IMR-90 (cell line): ENCODE measurements at places on chromosomes 1 and 21. TPM values are rescaled to one million over a fixed set of nuclear protein-coding genes. Genes with fewer than 3 reads are reported as not detected.

Gene DISC1
- 6.1 and 7.0 TPM in 2 replicates for total RNA-seq

Gene OR6K2
- total RNA-seq: not detected in 2 replicates

Gene KRTAP11-1
- total RNA-seq: not detected in 2 replicates

Gene TPTE
- total RNA-seq: not detected in 2 replicates

Gene WNT2B
- total RNA-seq: 0.54 and 0.56 TPM in 2 replicates

Gene FTCD
- not detected in 2 replicates for total RNA-seq

Gene EVA1C
- 0.72 and 0.83 TPM in 2 replicates for total RNA-seq

Gene HES3
- total RNA-seq: not detected in 2 replicates

Gene TSEN15
- total RNA-seq: 45.0 and 80.3 TPM in 2 replicates

Gene ZNF593OS
- total RNA-seq: not detected in 2 replicates

Gene RUNX3
- total RNA-seq: not detected in 2 replicates

Gene ECE1
- 60.0 and 61.8 TPM in 2 replicates for total RNA-seq

Gene UBL4B
- not detected in 2 replicates for total RNA-seq

Gene KRTAP21-2
- total RNA-seq: not detected in 2 replicates

Gene TNNT2
- total RNA-seq: 0.18 and 0.56 TPM in 2 replicates

Gene DUSP12
- 31.5 and 31.7 TPM in 2 replicates for total RNA-seq

Gene SLC1A7
- not detected in 2 replicates for total RNA-seq

Gene NEXN
- 5.2 and 10.3 TPM in 2 replicates for total RNA-seq

Gene SLC22A15
- under 0.01 TPM in 2 replicates for total RNA-seq

Gene BEND5
- 0.83 and 1.1 TPM in 2 replicates for total RNA-seq

Gene RIPPLY3
- not detected in 2 replicates for total RNA-seq

Gene HMGN2
- total RNA-seq: 367 and 481 TPM in 2 replicates
